T-cell (primary cell): ENCODE measurements at places on chromosomes 7 and 10. TPM values are rescaled to one million over a fixed set of nuclear protein-coding genes. Genes with fewer than 3 reads are reported as not detected.

DNA sequence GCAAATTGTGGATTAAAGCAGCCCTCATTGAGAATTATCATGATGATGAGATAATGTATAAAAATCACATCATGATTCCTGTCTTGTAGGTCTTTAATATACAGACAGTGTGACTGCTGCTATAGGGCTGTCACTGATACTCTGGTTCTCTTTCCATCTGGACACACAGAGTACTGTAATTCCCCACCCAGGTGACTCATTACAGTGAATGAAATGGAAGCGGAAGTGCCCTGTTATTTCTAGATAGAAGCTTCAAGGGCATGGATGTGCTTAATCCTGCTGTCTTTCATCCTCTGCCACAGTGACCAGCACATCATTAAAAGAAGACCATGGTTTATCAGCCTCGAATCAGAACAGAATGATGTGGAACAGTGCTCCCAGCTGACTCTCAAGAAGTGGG is 1234.0 kb downstream of the SORCS3 start:
- DNase-seq, result no peak

- no peak for DNase-seq
Observed at GRCh38 chr10:119100434-119101238, 3.3 kb upstream of the DENND10 start.

- DNase-seq, result no peak
Observed at GRCh38 chr10:18577823-18578685, 73.3 kb downstream of the NSUN6 start.

- no peak for DNase-seq
Observed at GRCh38 chr10:79246606-79247275, 100.5 kb upstream of the PPIF start.

- DNase-seq, result no peak
Observed at GRCh38 chr7:77409739-77410547, 6.2 kb downstream of the GSAP start.

DNA sequence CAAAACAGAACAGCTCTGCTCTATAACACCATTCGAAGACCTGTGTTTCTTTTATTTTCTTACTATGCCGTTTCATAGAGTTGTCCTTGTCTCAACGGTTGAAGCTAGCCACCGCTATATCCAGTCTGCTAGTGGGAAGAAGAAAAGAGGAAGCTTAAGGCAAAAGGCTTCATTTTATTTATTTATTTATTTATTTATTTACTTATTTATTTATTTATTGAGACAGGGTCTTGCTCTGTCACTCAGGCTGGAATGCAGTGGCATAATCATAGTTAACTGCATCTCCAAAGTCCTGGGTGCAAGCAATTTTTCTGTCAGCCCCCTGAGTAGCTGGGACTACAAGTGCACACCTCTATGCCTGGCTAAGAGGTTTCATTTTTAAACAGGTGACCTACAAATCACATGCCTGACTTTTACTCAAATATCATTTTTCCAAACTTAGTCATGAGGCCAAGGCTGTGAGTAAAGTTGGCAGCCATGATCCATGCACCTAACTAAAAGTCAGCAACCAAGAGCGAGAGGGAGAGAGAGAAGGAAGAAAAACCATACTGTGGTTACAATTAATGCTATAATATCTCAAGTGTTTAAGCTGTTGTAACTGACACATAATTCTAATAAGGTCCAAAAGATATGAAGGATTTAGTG is 1305.3 kb upstream of the LRRTM3 start:
- no peak for DNase-seq

- no peak for DNase-seq
Observed at GRCh38 chr10:81082621-81083376, 545.1 kb downstream of the SH2D4B start.

- DNase-seq, result no peak
Observed at GRCh38 chr10:98316170-98316569, 48.2 kb upstream of the LOXL4 start.

DNA sequence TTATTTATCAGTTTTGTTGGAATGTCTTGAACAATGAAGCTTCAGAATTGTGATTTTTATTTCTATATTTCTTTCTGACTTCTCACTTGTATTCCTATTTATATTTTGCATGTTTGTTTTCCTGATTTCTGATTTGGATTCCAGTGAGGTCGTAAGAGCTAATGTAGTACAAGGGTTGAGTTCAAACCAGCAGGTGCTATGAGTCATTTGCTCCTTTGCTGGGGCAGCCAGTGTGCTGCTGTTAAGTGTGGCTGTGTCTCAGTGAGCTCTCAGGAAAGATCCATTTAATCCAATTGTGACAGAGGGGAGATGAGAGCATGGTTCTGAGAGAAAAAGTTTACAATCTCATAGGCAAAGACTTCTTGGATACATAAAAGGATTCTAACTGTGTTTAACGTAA is 48.6 kb downstream of the MCU start:
- no peak for DNase-seq

- no peak for DNase-seq
Observed at GRCh38 chr7:74059681-74060588, 23.7 kb upstream of the LIMK1 start.

DNA sequence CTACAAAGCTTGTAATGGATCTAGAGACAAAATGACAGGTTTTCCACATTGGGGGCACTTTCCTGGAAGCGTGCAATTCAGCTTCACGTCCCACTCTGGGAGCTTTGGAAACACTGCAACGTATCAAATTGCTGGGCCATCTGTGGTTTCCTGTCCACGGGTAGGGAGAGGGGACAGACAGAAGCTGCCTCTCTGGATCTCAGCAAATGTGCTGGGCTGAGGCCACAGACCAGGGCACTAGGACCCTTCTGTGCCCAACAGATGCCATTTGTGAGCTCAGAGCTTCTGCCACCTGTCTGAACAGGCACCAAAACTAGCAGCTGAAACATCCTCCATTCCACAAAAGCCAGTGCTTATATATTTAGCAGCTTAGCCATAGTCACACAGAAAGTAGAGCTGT is 40.9 kb upstream of the FRMD4A start:
- DNase-seq, result no peak

DNA sequence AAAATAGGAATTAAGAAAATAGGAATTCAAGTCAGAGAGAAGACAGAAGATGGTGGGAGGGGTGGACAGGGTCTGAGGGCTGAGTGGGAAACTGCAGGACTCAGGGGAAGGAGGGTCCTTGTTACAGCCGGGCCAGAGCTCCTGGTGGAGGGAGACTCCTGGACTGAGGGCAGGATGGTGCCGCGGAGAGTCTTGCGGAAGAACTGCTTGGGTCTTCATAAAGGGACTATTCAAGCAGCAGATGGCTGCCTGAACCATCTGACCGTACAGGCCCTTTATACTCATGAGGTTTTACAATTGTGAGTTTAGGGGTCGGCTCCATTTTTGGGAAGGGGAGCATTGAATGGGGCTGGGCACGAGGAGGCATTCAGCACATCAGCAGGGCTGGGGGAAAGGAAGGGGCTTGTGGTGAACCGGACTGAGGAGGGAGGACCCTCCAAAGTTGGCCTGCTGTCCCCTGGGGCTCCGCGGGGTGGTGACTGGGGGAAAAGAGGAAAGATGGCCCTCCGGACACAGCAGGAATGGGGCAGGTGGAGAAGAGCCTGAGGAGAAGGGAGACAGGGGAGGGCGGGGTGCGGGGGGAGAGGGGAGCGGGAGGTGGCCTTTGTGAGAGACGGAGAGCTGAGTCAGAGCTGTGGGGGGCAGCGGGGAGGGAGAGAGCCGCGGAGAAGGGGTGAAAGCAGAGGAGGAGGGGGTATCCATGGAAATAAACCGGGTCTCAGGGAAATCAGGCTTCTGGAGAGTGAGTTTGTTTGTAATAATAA is 1.5 kb downstream of the FAM131B start:
- no peak for DNase-seq

GRCh38 chr7:93558705-93559614 is 15.6 kb downstream of the CALCR start:
- DNase-seq, result no peak

DNA sequence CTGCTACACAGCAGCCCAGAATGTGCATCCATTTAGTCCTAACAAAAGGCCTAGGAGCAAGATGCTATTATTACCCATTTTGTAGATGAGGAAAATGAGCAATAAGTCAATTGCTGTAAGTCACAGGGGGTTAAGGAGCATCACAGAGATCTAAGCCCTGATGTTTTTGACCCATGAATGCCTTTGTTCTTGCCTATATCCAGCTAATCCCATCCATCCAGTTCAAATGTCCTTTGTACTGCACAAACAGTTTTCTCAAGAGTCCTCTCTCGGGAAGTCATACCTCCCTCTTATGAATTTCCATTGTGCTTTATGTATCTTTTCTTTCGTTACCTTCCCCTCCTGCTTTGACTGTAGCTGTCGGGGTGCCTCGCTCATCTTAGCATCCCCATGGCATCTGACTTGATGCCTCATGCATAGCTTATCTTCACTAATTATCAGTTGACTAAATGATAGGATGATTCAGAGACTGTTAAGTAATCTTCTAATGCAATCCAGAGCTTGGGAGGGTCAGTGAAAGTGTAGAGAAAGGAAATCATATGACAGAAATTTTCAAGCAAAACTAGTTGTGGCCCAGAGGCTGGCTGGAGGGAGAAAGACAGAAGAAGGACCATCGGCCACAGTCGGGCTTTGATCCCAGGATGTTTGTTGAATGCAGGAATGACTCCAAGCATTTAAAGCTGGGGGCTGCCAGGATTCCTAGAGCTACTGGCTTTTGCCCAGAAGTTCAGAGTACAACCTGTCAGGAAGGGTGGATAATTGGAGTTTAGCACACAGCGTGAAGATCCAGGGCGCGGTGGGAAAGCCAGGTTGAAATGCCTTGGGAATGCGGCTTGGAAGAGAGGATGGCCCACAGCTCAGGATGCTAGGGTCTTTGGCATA is 23.5 kb downstream of the BLVRA start:
- DNase-seq, result no peak

GRCh38 chr10:131626274-131626673 is 274.5 kb upstream of the PPP2R2D start:
- no peak for DNase-seq

DNA sequence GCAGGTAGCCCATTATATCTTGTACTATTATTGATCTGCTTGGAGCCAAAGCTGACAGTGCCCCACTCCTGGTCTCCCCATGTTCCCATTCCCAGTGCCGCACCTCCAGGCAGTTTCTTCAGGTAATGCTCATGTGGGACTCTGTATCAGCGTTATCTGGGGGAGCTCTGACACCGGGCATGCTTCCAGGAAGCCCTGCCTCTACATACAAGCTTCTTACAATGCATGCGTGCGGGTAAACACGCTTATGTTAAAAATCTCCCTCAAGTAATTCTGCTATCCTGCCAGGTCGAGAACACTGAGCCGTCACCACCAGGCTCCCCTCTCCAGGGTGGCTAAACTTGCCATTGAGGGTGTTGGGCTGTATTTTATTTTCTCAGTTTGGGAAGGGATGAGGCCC is 61.6 kb upstream of the LBX1 start:
- no peak for DNase-seq

DNA sequence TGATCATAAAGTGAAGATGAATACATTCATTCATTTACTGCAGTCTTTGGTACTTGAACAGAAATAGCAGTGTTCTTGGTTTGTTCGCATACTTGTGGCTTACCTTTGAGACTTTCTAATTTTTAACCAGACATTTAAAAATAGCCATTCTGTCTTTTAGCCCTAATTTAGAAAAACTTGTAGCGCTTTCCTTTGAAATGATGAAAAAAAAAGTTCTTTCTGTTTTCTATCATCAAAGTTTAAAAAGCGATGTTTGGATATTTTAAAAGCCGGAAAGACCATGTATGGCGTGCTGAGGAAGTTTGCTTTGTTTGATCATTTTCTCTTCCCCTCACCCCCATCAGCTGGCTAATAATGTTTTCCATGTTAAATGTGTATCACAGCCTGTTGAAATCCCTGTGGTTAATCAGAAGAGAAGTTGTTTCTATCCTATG is 116.3 kb downstream of the CUX1 start:
- no peak for DNase-seq

GRCh38 chr10:16787361-16787791 is 29.8 kb downstream of the RSU1 start:
- DNase-seq, result peak; percentile 73

GRCh38 chr10:99617696-99618095 is 2.5 kb downstream of the SLC25A28 start:
- no peak for DNase-seq

DNA sequence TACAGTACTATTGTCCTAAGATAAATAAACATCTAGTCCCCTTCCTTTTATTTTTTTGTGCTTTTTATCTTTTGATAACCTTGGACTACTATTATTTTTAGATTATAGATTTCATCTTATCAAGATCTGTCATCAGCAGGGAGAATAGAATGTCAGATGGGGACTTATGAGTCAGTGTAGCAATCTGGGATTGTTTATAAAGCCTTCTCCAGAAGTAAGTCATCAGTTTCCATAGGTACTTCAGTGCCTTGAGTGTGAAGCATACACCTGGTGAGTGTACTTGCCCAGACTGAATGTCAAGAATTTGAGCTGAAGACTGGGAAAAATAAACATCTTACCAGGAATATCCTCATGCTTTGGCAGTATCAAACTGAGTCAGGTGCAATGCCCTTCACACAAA is 2.1 kb downstream of the CASD1 start:
- no peak for DNase-seq

- DNase-seq, result no peak
Observed at GRCh38 chr10:7857262-7857661, 39.0 kb downstream of the TAF3 start.

DNA sequence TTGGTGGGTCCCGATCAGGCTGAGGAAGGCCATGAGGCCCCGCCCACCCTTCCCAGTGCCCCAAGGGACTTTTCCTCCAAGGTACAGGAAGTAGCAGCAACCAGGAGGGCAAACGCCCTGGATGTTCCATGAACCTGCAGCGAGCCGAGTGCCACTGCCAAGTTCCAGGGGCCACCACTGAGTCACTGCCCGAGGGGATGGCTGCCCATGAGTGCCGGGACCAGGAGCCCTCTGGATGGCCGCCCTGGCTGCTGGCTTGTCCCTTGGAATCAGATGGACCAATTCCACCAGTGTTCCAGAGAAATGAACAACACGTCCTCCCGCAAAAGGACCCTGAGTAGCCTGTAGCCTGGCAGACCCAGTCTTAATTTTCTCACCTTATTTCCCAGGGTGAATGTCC is 74.2 kb downstream of the ZRANB1 start:
- no peak for DNase-seq

The CRYGN gene
- 1.8 TPM for total RNA-seq

The FKBP6 gene
- total RNA-seq, result not detected

The SPDYE2B gene
- total RNA-seq, result not detected

The SPDYE5 gene
- total RNA-seq, result not detected

The ZCCHC24 gene
- total RNA-seq, result 1.9 TPM

The NUTM2E gene
- total RNA-seq, result 1.3 TPM

The DYNC1I1 gene
- not detected for total RNA-seq

The DNA2 gene
- total RNA-seq, result 4.4 TPM

The MYL10 gene
- total RNA-seq, result not detected
